ENCODE measurements at places on chromosomes 2 and 18.

DNA sequence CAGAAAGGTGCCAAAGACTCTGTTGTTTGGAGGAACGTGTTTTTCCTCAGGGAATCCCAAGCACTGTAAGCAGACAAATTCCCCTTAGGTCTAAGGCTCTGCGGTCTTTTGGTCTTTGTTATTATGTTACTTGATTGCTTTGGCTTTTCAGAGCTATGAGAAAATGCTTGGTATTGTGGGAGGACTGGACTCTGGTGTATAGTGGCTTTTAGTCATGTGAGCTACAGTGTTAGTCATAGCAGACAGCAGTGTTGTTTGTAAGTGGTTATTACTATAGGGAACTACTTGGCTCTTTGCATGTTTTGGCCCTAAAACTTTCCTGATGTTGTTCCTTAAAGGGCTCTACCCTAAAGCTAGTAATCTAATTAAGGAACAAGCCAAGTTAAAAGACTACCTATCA lies 956.2 kb upstream of the LRATD1 start:
- DNase-seq, result no peak

GRCh38 chr18:25832001-25832604 lies 258.3 kb downstream of the SS18 start:
- DNase-seq, result no peak

- DNase-seq, result no peak
Observed at GRCh38 chr2:44679990-44680389, 261.5 kb upstream of the SIX3 start.

DNA sequence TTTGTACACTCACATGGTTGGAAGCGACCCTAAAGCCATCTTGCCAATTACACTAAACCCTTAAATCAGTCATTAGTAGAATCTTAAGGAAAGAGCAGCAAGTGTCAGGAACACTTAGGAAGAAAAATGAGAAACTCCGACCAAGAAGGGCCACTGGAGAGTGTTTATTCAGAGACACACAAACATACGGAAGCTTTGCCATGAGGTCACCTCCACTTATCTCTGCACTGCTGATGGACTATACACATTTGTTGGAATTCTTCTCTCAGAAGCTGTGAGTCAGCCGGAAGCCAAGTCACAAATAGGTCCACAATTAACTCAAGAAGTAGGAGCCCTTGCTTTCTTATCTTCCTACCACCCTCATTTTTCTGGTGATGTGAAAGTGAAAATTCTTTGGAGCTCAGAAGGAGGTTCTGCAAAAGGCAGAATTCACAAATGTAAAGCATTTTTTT lies 21.6 kb downstream of the BMP10 start:
- DNase-seq, result no peak

- no peak for DNase-seq
Observed at GRCh38 chr18:69097349-69097748, 299.5 kb downstream of the CCDC102B start.

- DNase-seq, result peak; percentile 26
Observed at GRCh38 chr18:44325903-44326635, 354.6 kb upstream of the SETBP1 start.

- no peak for DNase-seq
Observed at GRCh38 chr18:36519358-36519757, 221.8 kb downstream of the FHOD3 start.

GRCh38 chr18:48106976-48107781 lies 176.7 kb upstream of the SMAD2 start:
- no peak for DNase-seq

DNA sequence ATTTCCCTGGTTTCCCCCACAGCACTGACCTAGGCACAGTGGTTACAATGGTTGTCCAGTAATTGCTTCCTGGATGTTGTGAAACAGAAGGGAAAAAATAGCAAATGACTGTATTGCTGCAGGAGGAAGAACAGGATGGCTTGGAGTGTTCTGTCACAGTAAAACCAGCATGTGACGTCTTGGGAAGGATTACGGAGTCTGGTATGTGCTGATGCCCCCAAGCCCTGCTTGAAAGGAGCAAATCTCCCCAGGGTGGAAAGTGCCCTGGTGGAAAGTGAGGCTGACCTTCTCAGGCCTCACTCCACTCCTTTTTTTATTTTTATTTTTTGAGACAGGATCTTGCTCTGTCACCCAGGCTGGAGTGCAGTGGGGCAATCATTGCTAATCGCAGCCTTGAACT lies 7.8 kb downstream of the RAB11FIP5 start:
- no peak for DNase-seq

GRCh38 chr18:24942144-24942543 lies 409.8 kb downstream of the ZNF521 start:
- no peak for DNase-seq

GRCh38 chr2:99442837-99443236 lies 47.0 kb downstream of the REV1 start:
- no peak for DNase-seq

- DNase-seq, result no peak
Observed at GRCh38 chr2:162520959-162521358, 177.0 kb downstream of the GCA start.

- DNase-seq, result no peak
Observed at GRCh38 chr2:24048769-24049484, 614 bp upstream of the FKBP1B start.

DNA sequence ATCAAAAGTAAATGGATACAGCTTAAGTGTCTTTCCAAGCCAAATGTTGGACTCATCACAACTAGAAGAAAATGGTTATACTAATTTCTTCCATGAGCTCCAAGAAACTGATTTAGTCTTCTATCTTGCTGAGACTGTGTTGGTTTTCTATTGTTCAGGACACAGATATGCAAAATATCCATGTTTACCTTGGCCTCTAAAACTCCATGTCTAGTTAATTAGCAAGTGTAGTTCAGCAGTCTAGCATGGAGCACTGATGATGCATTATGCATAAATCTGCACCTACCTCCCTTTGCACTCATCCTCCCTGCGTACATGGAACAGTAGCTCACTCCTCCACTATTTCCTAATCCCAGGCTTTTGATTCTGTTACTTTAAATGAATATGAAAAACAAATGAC lies 731.4 kb upstream of the CHAC2 start:
- DNase-seq, result no peak

- no peak for DNase-seq
Observed at GRCh38 chr18:4888251-4889040, 308.6 kb downstream of the AKAIN1 start.

- DNase-seq, result no peak
Observed at GRCh38 chr2:72143441-72144273, 4.0 kb downstream of the CYP26B1 start.

DNA sequence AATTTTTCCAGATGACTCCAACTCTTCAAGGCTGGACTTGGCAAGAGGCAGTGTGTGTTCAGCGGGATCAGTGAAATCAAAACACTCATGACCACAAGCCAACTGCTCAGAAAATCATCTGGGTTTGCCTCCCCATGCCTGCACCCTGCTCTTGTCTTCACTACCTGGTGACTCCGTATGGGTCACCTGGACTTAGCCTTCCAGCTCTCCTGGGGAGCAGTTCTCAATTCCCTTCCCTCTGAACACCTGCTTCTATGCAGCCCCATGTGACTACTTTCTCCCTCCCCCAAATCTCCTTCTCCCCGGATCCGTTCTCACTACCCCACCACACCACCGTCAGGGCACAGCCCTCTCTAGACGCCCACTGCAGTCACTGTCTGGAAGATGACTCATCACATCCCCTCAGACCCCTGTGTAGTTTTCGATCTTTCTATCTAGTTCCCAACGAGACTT lies 130.2 kb upstream of the ID2 start:
- DNase-seq, result no peak

- DNase-seq, result no peak
Observed at GRCh38 chr2:215419769-215420470, 15.9 kb downstream of the FN1 start.

DNA sequence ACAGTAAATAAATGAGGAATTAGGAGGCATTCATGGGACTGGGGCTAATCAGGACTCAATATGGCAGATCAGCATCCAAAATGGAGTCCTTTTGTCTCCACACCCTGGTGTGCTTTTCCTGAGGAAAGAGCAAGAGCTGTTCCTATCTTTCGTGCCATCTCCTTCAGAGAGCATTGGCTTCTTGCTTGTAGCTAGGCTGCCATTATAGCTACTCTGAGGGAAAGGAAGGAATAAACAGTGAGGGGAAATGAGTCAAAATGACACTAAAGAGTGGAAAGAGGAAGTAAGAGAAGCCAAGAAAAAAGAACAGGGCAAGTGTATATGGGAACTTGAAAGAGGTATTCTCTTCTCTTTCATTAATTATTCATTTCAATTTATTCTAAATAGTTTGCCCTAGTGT lies 8.4 kb upstream of the NMI start:
- no peak for DNase-seq

- no peak for DNase-seq
Observed at GRCh38 chr2:112629224-112629623, 16.5 kb upstream of the SLC20A1 start.

DNA sequence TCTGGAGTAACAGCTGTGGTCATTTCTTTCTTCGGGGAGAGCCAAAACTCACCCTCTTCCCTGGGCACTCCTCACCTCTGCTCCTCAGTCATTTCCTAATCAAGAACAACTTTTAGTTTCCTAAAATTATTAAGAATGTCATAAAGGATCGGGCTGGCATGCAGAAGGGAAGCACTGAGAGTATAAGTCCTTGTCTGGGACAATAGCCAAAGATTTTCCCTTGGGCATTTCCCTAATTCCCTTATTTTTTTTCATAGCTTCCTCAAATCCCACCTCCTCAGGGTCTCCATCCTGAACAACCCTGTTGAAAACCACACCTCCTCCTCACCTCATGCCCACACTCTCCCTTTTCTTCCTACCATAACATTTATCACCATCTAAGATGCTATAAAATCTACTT lies 115.0 kb downstream of the MREG start:
- no peak for DNase-seq

DNA sequence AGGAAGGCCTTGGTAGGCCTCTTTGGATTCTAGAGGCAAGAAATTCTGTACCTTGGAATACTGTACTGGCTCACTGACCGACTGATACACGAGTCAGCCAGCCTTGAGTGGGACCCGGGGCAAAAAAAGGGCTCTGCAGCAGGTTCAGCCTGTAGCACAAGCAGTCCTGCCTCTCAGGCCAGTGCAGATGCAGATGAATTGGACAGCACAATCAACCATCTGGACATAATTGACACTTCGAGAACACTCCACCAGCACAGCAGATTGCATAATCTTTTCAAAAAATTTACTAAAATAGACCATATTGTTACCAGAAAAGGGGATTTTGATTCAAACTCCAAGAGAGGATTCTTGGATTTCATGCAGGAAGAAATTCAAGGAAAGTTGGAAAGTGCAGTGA lies 241.6 kb downstream of the RPIA start:
- DNase-seq, result no peak

DNA sequence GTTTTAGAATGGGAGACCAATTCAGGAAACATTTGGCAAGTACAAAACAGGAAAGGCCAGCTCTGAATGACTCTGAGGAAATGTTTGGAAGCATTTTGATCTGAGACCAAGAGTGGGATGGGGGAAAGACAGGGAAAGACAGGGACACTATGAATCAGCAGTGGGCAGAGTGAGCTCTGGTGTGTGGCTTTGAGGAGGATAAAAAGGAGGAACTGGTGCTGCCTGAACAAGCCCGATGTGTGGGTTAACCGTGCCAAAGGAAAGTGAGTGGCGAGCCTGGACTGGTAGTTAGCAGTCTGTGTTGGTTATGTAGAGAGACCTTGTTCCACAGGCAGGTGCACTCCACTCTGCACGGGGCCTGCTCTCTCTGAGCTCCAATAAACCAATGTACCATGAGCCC lies 5.3 kb downstream of the MFSD6 start:
- DNase-seq, result no peak
